AG08396 (cell line): ENCODE measurements at places on chromosomes 1 and 21.
A peak's percentile ranks its signal among the peaks of the same experiment; 100 is the strongest.

DNA sequence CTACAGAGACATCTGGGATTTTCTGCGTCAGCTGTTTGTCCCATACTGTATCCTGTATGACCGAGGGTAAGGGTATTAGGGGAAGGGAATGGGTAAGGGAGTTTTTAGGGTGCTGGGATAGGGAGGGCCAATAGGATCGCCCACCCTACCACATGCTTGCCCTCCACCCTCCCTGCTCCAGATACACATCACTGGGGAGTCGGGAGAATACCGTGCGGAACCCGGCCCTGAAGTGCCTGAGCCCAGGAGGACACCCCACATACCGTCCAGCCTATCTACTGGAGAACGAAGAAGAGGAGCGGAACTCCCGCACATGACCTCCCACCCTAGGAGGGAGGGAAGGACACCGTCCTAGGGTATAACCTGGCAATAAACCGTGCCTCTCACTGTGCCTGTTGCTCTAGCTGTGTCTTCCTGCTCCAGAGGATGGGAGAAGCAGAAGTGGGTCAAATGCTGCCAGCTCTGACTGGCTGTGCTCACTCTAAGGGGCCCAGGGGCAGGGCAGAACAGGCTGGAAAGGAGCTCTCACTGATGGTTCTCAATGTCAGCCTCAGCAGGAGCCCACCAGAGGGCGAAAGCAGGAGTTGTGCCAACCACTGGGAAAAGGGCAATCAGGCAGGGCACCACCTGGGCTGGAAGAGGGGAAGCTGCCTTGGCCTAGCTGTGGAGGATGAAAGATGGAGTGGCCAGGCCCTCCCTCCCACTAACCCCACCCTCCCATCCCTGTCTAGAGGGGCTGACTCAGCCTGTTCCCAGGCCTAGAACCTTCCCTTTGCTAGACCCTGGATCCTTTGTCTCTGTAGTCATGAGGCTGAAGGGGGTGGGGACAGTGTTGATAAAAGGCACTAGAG is 440 bp upstream of the LENEP start:
- DNase-seq = no peak

- DNase-seq = peak; percentile 1
Measured at GRCh38 chr1:200880212-200880611, 7.4 kb downstream of the GPR25 start.

DNA sequence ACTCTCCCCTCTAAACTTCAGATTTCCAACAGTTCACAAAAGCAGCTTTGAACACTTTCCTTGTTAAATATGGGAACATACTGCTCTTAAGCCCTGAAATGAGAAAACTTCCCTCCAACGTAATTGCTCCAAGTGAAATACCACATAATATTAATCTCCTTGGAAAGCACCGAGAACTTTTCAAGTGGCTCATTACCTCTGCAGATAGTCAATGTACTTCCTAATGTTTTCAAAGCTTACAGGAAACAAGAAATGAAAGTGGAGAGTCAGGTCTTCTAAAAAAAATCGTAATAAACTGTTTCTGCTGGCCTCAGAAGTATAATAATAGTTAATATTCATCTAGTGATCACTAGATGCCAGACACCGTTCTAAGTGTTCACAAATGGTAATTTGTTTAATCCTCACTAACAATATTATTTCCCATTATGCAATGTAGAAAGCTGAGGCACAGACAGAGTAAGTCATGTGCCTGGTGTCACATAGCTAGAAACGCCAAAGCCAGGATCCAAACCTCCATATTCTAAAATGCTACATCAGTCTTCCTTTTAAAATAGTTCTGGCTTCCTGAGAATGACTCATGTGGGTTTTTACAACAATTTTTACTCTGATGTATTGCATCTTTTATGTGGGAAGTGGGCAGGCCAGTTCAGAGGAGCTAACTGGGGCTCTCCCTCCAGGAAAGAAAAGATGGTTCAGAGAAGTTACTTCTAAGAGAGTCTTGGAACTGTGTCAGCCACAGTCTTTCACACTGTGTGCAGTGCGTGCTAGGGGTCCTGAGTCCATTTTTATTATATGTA is 177.2 kb downstream of the PLPPR4 start:
- DNase-seq = peak; percentile 12

- DNase-seq = peak; percentile 29
Measured at GRCh38 chr1:180560868-180561600, 2.3 kb downstream of the OVAAL start.

DNA sequence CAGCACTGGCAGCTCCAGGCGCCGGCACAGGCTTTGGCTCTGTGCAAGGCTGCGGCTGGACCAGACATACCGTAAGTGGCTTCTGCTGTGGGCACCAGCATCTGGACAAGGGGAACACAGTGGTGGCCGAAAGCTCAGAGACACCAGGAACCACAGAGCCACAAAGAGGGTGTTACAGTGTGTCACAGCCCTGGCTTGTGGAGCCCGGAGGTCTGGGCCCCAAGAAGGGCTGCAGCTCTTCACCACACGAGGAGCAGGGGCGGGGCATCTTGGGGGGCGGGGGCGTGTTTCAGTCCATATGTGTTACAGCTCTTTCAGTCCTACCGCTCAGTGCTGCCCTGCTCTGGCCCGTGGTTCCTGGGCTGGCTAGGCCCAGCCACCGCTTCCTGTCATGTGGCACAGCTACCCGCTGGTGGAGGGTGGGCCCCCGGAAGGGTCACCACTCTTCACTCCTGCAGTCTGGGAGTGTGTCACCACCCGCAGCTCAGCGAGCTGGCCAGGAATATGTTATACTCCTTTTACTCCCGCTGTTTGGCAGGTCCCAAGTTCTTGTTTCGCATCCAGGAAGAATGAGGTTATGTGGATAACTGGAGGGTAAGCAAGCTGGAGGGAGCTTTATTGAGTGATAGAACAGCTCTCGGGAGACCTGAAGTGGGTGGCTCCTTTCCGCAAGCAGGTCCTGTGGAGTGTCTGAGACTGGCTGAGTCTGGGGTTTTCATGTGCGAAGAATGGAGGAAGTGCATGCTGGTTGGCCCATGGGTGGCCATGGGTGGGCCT is 3.3 kb upstream of the LSM10 start:
- DNase-seq = peak; percentile 25

- no peak for DNase-seq
Measured at GRCh38 chr1:205060746-205061145, 17.7 kb downstream of the CNTN2 start.

GRCh38 chr21:34845521-34846451 is 177.0 kb downstream of the CLIC6 start:
- DNase-seq = peak; percentile 38
